ENCODE measurements at places on chromosomes 2 and 18.

DNA sequence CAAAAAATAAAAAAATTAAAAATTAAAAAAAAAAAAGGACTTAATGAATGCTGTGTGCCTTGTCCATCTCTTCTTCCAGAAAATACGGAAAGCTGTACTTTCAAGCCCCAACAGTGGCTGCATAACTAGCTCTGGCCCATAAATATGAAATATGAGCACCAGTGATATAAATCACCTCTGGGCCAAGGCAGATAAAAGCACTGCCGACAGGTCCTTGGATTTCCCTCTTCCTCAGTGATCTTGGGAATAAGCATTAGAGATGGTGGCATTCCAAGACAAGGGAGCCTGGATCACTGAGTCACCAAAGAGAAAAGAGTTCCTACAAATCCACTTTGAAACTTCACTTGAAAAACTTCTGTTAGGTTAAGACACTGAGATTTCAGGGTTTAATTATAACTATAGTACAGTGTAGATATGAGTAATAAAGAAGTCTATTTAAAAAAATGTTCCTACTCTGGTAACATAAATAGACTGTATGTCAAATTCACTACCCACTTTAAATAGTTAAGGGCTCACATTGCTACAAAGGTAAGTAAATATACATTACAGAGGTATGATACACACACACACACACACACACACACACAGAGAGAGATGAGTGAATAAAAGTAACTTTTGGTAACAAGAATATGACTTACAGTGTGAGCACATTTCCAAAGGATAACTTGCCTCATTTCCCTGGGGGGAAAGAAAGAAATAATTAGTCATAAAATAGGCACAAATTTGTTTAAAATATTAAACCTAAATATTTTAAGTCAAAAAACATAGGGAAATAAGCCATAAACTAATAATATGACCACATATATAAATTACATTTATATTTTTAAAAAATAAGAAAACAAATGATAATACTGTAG, 35.6 kb downstream of the PPP3R1 start:
- no peak for DNase-seq

GRCh38 chr2:73284296-73285158, at the start of gene FBXO41:
TSS of gene FBXO41 (minus strand) at chr2:73284478. CDS start at chr2:73269630, 14,848 bp downstream.
- DNase-seq, result peak; percentile 95

DNA sequence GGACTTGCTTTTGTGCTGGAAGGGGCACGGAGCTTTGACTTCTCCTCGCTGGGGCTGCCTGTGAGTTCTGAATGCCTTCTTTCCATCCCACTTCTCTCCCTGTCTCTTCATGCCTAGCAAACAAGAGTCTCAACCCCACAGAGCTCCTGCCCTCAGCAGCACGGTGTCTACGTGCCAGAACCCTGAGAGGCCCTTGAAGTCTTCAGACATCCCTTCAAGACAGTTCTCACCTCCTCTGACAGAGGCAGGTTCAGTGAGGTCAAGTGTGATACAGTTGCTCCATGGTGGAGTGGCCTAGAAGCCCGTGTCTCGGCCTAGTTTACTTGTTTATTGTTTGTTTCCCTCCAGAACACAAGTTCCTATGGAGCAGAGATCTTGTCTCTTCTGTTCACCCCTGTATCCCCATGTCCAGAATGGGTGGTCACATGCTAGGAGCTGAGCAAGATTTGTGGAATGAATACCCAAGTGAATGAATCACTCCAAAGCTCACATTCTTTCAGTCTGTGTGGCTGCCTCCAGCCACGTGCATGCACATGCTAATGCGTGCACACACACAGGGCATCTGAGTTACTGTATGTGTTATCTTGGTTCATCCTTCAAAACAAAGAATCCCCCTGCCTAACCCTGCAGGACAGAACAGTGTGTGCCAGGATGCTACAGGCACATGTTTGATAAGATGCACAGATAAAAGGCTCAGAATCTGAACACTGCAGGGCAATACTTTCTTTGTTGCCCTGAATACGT, 391.6 kb downstream of the NBAS start:
- DNase-seq, result no peak

GRCh38 chr2:19685731-19686130, 216.1 kb downstream of the TTC32 start:
- DNase-seq, result no peak

DNA sequence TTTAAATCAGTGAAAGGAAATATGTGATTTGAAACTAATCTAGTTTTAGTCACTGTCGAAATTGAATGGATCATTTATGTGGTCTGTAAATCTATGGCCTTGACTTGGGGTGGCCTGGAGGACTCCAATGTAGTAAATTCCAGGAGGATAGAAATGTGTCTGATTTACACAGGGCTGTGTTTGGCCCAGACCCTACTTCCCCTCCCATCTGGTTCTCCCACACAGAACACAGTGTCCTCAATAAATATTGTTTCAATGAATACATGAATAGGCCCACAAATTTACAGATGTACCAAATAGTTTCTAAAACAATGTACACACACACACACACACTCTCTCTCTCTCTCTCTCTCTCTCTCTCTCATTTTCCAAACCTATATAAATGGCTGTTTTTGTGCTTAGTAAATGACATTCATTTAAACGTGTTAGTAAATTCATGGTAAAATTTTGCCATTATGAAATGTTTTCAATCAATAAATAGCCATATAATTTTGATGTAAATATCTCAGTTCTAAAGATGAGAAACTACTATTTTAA, 1.9 kb downstream of the CCDC68 start:
- DNase-seq, result no peak

- DNase-seq, result no peak
These were observed 202.2 kb downstream of the TCF4 start for GRCh38 chr18:55385770-55386169.
